Dermis blood vessel endothelial cell (primary cell): ENCODE measurements at places on chromosomes 3 and 15. TPM values are rescaled to one million over a fixed set of nuclear protein-coding genes. Genes with fewer than 3 reads are reported as not detected.

Gene C3orf20
- not detected in 2 replicates for total RNA-seq

Gene KLHL40
- total RNA-seq = 0.17 TPM in 1 of 2 replicates, not detected in the other

Gene GOLGA6A
- not detected in 2 replicates for total RNA-seq

Gene ARGFX
- total RNA-seq = not detected in 2 replicates

Gene CEP19
- total RNA-seq = 6.8 and 9.0 TPM in 2 replicates

Gene ZPLD1
- 0.05 and 0.34 TPM in 2 replicates for total RNA-seq

Gene TICRR
- total RNA-seq = 2.2 and 7.0 TPM in 2 replicates

Gene SCN10A
- not detected in 2 replicates for total RNA-seq

Gene C3orf49
- not detected in 2 replicates for total RNA-seq

Gene FETUB
- not detected in 2 replicates for total RNA-seq

Gene ERC2
- 0.79 and 2.4 TPM in 2 replicates for total RNA-seq

Gene RBP2
- total RNA-seq = not detected in 2 replicates

Gene ANKUB1
- total RNA-seq = not detected in 2 replicates

Gene NME9
- total RNA-seq = not detected in 2 replicates

Gene LSM3
- total RNA-seq = 8.1 and 10.2 TPM in 2 replicates

Gene CILP
- total RNA-seq = not detected in 2 replicates

Gene IQCF5
- total RNA-seq = not detected in 2 replicates

Gene IL16
- total RNA-seq = 2.6 and 3.6 TPM in 2 replicates

Gene RUBCN
- total RNA-seq = 8.8 and 15.3 TPM in 2 replicates

Gene HTR3E
- total RNA-seq = not detected in 2 replicates

Gene SLC12A1
- total RNA-seq = under 0.01 TPM in 2 replicates

Gene WDR5B
- 4.6 and 4.8 TPM in 2 replicates for total RNA-seq
